ENCODE measurements at places on chromosomes 5 and 9.
A peak's percentile ranks its signal among the peaks of the same experiment; 100 is the strongest.

DNA sequence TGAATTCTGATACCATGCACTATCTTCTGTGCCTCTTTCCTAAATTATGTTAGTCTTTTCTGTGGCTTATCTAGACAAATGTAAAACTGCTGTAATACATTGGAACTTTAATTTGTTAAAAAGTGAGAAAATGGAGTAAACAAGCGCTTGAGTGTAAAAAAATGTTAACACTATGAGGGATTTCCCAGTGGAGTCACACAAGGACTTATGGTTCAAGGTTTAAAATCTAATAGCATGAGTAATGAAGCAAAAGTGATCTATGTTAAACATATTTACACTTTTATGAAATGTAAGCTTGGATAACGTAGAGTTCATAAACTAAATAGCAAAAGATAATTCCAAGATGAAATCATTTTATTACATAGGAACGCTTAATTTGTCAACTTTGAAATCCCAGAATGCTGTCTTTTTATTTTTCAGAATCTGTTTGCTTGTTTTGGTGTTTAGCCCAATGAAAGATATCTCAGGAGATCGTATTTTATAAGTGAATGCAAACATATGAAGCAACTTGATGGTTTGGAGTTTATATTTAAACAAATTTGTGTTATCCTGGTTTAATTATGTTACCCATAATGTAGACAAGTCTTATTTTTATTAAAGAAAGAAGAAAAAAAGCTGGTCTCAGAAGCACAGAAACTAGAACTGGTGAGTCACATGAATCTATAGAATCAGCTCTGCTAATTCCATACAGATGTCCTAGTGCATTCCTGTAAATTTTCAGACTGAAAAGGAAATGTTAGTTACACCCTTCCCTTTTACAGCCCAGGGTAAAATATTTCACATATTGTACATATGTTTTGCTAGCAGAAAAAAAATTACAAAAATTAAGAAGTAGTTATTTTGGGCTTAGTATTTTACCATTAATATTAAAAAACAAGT lies 34.2 kb upstream of the FBN2 start:
- no peak for DNase-seq

DNA sequence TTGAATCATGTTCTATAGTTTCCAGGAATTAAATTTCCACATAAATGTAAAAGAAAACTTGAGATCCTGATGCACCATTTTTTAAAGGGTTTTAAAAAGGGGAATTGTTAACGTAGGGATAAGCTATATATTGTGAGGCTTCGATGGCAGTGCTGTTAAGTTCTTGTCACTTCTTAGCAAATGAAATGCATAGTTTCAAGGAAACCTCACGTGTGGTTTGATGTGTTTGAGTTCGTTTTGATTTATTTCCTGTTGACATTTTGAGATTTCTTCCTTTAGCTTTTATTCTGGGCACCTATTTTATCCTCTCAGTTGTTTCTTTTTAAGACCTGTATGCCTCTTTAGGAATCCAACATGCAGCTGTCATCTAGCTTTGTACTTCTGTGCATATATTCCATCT lies 301.0 kb downstream of the DOCK8 start:
- DNase-seq = no peak

DNA sequence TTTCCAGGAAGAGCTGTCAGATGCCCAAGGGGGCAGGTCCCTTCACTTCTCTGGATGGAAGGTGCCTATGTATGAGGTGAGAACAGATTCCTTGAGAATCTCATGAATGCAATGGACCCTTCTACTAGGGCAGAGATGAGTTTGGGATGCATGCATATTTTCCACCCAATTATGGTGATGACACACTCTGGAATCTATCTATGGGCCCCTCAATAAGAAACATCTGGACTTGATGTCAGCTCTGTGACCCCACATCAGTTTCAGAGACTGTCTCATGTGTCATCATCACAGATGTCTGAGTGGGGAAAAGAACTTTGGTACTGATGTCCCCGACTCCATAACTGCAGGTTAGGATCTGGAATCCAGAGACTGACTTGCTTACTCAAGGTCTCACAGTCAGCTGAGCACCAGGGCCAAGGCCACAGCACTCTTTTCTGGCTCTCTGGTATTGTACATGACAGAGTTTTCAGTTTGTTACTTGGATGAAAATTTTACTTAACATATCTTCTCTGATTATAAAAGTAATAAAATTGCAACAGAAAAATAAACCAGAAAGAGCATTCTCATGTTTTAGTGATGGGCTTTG lies 177.0 kb downstream of the DCP2 start:
- DNase-seq = no peak

DNA sequence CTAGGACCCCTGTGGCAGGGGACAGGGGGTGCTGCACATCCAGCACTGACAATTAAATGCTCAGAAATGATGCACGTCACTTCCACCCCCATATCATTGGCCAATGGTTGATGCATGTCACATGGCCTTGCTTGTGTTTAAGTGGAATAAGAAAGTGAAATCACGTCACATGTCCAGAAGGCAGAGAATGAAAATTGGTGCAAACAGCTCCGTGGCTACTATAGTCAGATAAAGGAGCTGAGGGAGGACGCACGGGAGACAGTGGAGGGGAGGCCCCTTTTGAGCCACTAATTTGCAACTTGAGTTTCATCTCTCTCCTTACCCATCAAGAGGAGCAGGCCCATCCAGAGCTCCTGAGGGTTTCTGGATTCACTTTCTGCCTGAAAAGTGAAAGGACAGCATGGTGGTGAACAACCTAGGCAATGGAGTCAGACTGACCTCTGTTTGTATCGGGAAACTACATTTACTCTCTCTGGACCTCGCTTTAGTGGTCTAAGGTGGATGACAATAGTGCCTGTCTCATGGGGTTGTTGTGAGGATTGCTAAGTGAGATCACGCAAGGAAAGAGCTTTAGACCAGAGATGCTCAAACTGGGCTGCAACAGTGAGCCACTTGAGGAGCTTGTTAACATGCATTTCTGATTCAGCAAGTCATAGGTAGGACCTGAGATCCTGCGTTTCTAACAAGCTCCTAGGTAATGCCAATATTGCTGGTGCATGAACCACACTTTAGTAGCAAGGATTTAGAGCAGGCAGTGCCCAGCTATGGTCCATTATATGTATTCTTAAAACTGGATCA lies 133.9 kb upstream of the ADRA1B start:
- DNase-seq = no peak

GRCh38 chr5:173961418-173961817 lies 27.6 kb upstream of the C5orf47 start:
- no peak for DNase-seq

DNA sequence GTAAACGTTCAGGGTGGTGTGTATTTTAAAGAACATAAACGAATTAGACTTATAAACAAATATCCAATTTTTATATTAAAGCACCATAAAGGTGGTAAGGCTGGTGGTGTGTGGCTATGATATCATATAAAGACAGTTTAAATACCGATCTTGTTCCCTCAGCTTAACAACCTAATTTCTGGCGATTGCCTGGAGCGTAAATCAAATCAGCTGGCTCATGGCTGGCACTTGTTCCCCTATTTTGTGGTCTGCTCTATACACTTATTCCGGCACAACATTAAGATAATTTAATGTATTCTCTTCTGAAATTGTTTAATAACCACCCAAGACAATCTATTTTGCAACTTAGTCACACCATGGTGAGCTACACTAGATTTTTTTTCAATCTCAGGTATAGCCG lies 2.4 kb upstream of the HAPLN1 start:
- no peak for DNase-seq

DNA sequence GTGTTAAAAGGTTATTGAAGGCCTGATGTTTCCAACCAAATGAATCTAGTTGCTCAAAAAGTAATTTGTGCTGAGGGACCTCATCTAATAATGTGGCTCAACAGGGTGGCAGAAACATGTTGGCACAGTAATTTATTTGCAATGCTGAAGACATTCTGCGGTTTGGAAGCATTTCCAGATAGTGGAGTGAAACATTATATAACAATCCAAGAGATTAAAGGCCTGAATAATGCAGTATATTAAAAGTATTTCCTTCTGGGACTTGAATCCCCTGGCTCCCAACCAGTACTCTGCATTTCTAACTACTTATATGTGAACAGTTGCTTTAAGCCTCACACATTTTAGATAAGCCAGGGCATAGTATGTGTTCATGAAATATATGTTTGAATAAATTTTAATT lies 25.9 kb upstream of the ALDH1A1 start:
- DNase-seq = no peak

- DNase-seq = no peak
Observed at GRCh38 chr9:76176171-76176570, 218.1 kb downstream of the RFK start.

DNA sequence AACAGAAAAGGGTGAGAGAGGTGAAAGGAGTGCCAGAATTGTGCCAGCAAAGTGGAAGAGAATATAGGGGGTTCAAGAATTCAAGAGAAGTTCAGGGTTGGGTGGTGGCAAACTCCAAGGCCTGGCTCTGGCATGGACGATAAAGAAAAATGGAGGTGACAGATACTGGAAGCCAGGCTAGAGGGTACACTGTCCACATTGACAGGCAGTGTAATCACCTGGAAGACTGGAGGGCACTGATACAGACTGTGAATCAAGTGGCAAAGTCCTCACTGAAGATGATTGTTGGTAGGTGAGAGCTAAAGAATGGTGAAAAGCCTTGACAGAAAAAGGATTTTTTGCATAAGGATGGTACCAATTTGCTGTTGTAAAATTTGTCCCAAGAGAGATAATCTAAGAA lies 7.1 kb downstream of the SAR1B start:
- DNase-seq = no peak

GRCh38 chr5:143373076-143373475 lies 30.4 kb downstream of the NR3C1 start:
- no peak for DNase-seq

DNA sequence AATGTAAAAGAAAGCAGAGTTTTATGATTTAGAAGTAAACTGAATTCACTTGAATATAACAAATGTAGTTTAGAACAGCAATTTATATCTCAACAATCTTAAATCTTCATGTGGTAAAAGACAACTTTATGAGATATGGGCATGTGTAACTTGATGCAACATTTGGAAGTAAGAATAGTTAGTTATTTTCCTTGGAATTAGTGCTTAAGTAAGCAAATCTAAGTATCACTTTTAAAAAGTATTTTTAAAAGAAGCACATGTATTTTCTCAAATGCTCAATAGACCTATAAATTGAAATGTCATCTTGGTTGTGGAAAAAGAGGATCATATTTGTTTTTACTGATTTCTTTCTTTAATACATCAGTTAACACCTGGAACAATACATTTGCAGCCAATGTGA lies 340.3 kb upstream of the CDH6 start:
- no peak for DNase-seq

GRCh38 chr9:137982200-137982599 lies 104.6 kb downstream of the CACNA1B start:
- DNase-seq = no peak

- DNase-seq = no peak
Observed at GRCh38 chr5:119239119-119239417, 116.8 kb upstream of the TNFAIP8 start.

DNA sequence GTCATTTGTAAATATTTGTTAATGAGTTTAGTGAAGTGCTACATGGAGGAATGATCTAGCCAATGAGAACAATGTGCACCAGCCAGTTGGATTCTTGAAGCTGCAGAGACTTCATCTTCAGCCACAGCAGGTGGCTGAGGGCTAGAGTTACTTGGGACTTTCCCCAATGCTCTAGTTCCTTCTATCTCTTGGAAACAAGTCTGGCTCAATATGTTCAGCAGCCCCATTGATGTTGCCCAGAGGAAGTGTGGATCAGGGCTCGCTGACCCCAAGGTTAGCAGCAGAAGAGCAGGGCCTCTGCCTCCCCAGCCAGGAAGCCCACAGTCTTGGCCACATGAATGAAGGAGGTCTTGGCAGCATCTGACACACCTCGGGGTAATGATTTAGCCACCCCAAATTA lies 117.5 kb downstream of the SLC1A3 start:
- DNase-seq = peak; percentile 74
